MM.1S (cell line): ENCODE measurements at places on chromosomes 2 and 18.

DNA sequence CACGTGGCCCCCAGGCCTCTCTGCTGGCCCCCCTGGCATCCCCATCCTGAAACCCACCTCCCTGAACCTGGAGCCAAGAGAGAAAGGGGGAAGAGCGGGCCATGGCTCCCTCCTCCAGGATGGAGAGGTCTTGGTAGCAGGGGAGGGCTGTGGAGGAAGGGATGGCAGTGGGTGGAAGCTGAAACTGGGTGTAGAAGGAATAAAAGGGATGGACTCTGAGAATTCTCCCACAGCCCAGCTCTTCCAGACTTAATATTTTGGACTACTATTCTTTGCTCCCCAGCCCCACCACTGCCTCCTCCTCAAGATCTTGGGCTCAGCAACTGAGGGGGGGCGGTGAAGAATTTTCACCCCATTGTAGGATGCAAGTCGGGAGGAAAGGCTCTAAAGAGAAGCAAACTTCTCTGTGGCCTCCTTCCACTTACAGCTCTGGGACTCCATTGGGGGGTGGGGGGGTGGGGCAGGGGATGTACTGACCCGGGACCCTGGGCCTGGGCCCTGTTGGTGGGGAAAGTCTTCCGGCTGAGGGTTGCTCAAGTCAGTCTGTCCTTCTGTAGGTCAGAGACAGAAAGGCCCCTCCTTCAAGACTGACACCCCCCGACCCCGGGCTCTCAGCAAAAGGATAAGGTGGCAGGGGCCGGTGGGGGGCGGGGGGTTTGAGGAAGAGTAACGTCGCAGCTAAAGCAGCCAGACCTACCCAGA is 501 bp downstream of the TNS1 start:
- DNase-seq: no peak

- no peak for DNase-seq
Observed at GRCh38 chr2:96694816-96695455, 44.9 kb downstream of the LMAN2L start.

- DNase-seq: no peak
Observed at GRCh38 chr2:23385748-23386338, 864 bp downstream of the KLHL29 start.

GRCh38 chr2:232235716-232236115 is 142.8 kb upstream of the ALPP start:
- DNase-seq: no peak

- DNase-seq: no peak
Observed at GRCh38 chr18:25830787-25831186, 259.6 kb downstream of the SS18 start.

GRCh38 chr2:216949700-216950413 is 90.0 kb upstream of the TNP1 start:
- DNase-seq: no peak

DNA sequence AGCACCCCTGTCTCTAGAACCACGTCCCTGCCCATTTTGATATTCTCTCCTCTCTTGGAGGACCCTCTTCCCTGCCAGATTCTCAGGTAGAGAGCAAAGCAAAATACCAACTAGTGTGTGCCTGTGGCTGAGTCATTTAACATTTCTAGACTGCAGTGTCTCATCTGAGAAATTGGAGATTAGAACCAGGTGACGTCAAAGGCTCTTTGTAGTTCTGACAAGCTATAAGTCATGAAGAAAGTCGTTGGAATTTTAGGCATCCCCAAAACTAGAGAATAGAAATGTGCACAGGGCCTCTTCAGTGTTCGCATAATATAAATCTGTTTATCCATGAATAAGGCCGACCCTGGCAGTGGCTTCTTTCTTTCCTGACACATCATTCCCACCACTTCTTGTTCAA is 74.4 kb upstream of the TANC1 start:
- no peak for DNase-seq

DNA sequence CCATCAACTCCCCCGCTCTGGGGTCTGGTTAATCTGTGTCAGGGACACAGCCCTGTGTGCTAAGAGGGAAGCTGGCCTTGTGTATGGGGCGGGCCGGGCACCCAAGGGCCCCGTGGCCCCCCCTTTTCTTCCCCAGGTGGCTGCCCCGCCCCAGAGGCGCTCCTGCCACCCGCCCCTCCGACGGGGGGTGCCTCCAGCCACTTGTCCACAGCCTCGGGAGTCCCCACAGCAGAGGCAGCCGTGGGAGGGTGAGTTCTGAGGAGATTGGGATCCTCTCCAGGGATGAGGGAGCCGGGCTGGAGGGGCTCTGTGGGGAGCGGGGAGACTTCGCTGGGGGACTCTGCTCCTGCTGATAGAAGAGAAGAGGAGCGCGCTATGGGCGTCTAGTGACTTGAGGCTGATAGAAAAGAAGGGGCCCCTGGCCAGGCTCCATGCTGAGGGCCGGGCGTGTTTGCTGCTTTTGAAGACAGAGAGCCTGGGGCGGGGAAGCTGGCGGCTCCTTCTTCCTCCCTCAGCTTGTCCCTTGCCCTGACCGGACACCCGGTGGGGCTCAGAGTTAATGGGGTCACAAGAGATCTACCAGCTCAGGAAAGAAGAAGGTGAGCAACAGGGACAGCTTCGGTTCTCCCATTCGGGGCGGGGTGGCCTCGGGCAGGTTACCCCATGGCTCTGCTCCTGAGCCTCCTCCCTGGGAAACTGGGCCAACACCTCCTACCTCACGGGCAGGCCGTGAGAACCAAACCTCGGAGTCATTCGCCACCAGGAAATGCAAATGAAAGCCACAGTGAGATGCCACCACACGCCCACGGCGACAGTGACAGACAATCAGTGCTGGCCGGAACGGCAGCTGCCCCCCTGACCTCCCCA is 89.4 kb upstream of the TAF1B start:
- no peak for DNase-seq

- DNase-seq: no peak
Observed at GRCh38 chr2:135984199-135985017, 1.0 kb downstream of the DARS1 start.

DNA sequence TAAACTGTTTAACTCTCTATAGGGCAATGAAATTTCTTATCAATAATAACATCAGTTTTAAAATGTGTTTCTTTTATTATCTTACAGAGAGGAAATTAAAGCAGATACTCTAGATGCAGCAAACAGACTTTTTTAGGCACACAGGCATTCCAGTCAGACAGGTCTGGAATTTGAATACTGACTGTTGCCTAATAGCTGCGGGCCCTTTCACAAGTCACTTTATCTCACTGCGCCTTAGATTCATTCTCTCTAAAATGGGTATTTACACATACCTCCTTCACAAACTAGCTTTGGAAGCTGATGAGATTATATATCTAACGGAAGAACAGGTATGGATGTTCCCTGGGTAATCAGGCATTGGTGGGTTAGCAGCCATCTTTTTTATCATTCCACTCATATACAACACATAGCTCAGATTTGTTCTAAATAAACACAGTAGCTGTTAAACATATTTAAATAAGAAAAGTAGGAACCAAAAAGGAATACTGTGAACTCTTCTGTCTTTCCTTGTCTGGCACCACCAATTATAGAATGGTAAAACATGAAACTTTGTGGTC is 104.2 kb downstream of the LRP2 start:
- DNase-seq: no peak

DNA sequence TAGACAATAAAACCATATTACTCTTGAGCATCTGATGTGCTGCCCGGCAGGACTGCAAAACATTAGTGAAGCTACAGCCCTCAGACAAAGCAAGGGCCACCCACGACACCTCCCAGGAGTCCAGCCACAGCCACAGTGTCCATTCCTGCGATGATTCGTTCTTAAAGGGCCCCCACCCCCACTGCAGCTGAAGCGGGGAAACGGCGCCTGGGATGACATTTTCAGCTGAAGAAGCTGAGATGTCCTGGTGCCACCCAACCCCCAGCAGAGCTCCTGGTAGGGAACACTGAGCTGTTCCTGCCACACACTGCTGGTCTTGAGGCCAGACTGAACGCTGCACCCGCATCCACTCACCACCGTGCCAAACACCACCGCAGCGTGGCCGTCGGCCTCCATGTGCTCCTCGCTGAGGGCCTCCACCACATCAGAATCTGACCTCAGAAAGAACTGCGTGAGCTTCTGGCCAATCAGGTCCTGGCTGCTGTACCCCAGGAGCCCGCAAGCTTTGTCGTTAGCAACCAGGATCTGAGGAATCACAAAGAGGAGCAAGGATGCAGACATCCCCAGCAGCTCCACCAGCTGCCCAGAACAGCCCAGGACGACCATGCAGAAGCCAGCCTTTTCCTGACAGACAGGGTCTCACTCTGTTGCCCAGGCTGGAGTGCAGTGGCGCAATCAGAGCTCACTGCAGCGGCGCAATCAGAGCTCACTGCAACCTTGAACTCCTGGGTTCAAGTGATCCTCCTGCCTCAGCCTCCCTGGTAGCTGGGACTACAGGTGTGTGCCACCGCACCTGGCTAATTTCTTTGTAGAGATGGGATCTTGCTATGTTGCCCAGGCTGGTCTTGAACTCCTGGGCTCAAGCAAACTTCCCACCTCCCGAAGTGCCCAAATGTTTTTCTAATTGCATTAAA is 9.5 kb downstream of the PASK start:
- DNase-seq: no peak

GRCh38 chr2:224393157-224393872 is 8.6 kb downstream of the FAM124B start:
- no peak for DNase-seq

DNA sequence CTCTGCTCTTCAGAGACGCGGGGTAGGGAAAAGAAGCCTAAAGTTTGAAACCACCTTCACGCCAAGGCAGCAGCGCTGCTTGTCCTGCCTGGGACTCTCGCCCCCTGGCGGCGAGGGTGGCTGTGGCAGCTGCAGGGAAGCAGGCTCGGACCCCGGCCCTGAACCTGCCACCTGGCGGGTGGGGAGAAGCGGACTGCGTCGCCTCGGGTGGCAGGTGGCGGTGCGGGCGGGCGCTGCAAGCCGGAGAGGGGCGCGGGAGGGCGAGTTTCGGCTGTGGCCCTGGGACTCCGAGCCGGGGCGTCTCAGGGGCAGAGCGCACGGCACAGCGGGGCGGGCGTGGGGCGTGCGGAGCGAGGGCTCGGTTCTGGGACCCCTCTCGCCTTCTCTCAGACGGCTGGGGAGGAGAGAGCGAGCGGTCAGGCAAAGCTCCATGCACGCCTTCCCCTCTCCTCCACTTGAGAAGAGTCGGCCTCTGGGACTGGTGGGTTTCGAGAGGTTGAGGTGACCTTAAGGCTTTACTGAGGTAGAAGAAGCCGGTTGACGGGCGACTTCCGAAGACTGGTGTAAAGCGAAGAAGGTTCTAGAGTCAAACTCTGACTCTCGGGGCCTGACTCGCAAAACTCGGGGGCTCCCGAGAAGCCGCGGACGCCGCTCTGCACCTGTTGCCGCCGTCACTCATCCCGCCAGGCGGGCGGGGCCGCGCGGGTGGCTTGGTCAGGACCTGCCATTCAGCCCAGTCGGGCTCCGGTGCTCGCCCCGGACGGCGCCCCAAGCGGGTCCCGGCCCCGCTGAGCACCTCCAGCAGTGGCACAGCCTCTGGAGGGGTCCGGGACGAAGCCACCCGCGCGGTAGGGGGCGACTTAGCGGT is 1.1 kb upstream of the BOLL start:
- peak; percentile 54 for DNase-seq

- peak; percentile 65 for DNase-seq
Observed at GRCh38 chr2:217316743-217317142, 456.9 kb upstream of the TNP1 start.

DNA sequence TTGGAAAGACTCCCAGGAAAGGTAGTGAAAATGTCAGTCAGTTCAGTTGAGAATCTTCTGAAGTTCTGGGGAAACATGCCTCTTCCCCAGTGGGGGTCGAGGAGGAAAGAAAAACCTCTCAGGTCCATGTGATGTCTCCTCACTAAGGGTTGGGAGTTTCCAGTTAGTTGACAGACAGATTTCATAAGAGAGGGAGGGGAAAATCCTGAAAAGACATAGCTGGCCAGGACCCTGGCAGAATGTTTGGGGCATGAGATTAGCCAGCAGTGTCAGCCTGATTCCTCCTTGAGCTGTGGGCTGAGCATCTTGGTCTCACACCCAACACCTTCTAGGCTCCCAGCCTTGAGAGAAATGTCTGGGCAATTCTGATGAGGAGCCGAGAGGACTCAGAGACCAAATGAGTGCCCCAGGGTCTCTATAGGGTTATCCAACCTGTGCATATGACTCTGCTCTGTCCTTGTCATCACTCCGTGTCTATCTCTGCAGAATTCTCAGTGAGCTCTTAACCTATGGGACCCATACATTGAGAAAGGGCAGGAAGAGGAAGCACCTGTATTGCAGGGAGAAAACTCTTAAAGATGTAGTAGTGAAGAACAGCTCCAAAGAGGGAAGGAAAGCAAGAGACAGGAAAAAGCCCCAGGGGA is 13.9 kb downstream of the BMP10 start:
- no peak for DNase-seq

DNA sequence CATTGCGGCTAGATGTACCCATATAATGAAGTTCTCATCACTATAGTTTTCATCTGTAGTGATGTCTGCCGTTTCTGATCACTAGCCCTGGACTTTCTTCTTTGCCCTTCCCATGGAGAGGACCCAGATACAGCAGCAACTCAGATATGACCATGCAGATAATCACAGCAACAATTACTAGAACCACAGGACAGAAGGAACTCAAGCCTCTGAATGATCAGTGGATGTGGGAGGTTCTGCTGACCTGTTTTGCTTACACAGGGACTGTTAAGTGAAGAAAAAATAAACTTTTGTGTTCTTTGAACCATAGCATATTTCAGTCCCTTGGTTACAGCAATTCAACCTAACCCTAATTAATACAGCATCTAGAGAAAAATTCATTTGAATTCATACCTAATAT is 62.7 kb downstream of the ACVR1 start:
- DNase-seq: no peak

DNA sequence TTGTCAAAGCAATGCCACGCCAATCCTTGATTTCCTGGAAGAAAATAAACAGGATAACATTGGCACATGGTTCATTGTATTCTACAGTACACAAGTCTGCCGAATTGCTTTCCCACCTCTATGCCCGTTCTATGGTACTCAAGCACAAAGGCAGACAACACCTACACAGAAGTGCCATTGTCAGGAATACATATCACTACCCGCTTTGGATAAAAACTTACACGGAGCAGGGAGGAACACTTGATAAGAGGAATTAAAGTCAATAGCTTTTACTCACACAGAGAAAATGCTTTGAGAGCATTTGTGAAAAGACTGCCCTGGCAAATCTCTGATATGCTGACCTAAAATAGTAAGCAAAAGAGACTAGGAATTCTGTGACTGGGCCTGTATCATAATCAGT is 23.4 kb downstream of the PLEKHM3 start:
- DNase-seq: no peak

GRCh38 chr2:240196716-240197461 is 56.4 kb upstream of the OTOS start:
- DNase-seq: no peak

DNA sequence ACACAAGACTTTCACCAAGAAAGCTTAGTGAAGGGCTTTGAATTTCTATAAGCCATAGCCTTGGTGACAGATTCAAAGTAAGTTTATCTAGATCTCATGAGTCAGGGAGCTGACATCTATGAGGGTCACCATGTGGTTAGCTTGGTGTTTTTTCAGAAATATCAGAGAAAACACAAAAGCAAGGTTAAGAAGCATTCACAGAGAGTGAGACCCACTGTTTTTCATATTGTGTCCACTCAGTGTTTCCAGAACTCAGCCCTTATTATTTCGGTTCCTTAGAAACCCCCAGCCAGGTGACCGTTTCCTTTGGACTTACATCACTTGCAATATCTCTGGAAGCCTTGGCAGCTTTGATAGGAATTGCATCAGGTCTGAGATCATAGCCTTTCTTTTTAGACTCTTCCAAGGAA is 76.6 kb downstream of the NEB start:
- DNase-seq: no peak

GRCh38 chr2:121475811-121476571 is 54.7 kb upstream of the RNU4ATAC start:
- DNase-seq: no peak

GRCh38 chr2:96951125-96951654 is 35.2 kb downstream of the FAM178B start:
- DNase-seq: peak; percentile 61
